ENCODE measurements at places on chromosomes 11 and 22.

GRCh38 chr11:46315783-46316563 is 31.3 kb upstream of the DGKZ start:
- DNase-seq, result no peak

DNA sequence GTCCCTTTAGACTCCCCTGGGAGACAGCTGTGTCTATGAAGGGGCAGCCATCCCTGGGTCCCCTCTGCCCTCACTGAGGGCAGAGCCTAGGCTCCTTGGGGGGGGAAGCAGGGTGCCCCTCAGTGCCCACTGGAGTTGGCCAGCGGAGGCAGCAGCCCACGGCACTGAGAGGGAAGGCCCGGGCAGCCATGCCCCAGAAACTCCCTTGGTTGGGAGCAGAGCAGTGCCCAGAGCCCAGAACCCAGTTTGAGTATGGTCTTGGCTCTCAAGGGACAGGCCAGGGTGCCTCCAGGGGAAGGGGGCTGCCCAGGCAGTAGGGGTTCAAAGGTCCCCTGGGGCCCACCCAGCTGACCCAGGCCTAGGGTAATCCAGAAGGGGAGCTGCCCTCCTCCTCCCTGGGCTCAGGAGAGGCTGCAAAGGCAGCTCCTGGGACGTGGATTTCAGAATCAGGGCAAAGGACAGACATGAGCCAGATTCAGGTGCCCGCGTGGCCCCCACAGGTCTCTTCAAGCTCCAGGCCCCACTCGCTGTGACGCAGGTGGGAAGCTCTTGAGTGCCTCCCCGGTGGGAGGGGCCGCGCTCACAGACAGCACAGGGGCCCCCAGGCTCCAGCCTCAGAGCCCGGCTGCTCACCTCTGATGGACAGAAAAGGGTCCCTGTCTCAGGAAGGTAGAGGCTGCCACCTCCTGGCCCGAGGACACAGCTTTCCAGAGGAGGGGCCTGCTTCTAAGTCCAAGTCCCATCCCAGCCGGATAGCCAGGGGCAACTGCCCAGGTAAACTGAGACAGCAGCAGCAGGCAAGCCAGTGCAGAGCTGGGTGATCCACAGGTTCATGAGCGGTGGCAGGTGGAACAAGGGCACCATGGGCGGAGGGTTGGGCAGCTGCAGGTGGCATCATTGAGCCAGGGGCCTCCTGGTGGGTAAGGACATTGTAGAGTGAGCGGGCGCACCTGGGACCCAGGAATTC is 2.6 kb downstream of the C11orf21 start:
- peak; percentile 73 for DNase-seq

GRCh38 chr22:25950111-25950510 is 208.1 kb downstream of the MYO18B start:
- DNase-seq, result no peak

- DNase-seq, result no peak
Observed at GRCh38 chr22:42648368-42649245, 585 bp downstream of the CYB5R3 start.
